ENCODE measurements at places on chromosomes 5 and 9. TPM values are rescaled to one million over a fixed set of nuclear protein-coding genes. Genes with fewer than 3 reads are reported as not detected.

SPINK5 gene
- not detected for polyA plus RNA-seq

SPINK6 gene
- polyA plus RNA-seq: 0.79 TPM

NOTCH1 gene
- polyA plus RNA-seq: 6.4 TPM

PDE8B gene
- polyA plus RNA-seq: 4.0 TPM

DNA sequence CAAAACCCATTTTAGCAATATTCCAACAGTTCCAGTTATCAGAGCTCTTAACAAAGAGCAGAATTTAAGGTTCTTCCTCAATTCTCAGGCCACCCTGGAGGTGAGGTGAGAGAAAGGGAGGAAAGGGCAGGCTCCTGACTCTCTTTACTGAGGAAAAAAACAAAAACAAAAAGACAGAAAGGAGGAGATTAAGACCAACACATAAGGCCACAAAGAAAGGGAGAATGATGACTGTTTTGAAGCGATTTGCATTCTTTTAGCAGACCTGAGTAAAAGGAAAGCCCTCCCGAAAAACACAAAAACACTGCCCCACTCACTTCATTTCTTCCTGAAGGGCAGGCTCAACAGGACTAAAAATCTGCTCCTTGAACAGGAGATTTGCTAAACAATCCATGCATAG is 300.5 kb downstream of the ARL15 start:
- DNase-seq: no peak

GRCh38 chr5:7330256-7330655 is 65.7 kb upstream of the ADCY2 start:
- no peak for DNase-seq
